ENCODE measurements at places on chromosomes 3 and 15.

DNA sequence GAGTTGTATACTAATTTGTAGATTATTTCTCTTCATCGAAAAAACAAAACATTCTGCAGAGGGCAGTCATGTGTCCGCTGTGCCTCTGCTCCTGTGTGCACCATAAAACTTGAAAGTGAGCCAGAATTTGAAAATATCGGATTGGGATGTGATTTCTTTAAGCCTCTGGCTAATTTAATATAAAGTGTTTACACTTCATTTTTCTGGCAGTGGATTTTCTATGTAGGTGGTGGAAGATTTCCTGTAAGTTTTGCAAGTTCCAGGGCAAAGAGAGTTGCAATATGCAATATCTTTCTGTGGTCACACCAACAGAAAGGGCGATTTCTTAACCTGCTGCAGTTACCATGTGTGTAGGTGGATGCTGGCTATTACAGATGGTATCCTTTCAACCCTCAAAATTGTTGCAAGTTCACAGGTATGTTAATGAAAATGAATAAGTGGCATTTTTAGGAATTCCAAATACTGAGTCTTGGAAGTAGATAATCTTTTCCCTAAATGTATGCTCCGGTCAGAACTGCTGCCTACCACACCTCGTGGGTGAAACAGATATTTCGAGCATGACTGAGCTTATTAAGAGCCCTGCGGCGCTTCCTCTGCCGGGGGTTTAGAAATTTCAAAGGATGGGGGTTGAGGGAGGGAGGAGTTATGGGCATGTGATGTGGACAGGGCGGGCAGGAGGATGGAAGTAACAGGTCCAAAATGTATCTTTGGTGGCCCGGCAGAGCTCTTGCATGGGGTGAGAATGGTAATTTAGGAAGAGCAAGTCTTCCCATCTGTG, 134.0 kb downstream of the PGPEP1L start:
- DNase-seq, result no peak

- no peak for DNase-seq
Observed at GRCh38 chr15:89412905-89413411, 78.3 kb upstream of the POLG start.

GRCh38 chr3:165404357-165405027, 208.3 kb upstream of the SLITRK3 start:
- no peak for DNase-seq

DNA sequence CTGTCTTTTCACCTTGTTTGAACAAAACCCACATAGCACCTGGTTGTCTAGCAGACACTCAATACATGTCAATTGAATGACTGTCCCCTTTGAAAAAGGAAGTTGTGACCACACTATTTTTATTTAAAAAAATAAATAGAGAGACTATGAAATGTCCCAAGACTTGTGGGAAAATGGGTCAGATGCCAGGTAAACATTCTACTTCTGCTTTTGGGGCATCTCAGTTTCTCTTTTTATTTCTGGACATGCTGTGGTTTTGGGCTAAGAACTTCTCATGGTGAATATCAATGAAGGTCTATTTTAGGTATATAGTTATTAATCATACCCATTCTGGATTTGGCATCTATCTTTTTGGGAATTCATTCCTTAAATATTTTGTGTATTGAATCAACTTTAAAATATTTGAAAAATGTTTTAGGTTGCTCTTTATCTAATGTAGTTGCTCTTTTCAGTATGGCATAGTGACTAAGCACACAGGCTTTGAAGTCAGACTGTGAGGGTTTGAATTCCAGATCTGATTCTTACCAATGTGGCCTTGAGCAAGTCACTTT, 4.4 kb downstream of the TMEM45A start:
- no peak for DNase-seq

GRCh38 chr3:55484191-55484689, 2.9 kb downstream of the WNT5A start:
- DNase-seq, result no peak

GRCh38 chr3:81540787-81541186, 220.7 kb downstream of the GBE1 start:
- DNase-seq, result no peak

- no peak for DNase-seq
Observed at GRCh38 chr15:35506272-35506870, 39.6 kb downstream of the DPH6 start.

DNA sequence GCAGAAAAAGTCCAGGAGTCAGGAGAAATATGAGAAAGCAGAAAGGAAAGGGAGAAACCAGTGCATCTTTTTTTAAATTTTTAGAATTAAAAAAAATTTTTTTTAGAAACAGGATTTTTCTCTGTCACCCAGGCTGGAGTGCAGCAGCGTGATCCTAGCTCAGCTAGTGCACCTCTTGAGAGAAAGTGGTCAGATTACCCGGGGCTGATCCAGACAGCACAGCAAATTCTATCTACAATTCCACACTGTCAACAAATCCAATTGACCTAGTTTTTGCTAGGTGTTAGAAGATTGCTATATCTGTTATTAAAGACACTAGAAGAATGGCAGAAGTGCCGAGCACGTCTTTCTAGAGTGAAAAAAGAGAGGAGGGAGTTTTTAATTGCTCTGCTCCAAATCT, 117.3 kb downstream of the RFTN1 start:
- no peak for DNase-seq

DNA sequence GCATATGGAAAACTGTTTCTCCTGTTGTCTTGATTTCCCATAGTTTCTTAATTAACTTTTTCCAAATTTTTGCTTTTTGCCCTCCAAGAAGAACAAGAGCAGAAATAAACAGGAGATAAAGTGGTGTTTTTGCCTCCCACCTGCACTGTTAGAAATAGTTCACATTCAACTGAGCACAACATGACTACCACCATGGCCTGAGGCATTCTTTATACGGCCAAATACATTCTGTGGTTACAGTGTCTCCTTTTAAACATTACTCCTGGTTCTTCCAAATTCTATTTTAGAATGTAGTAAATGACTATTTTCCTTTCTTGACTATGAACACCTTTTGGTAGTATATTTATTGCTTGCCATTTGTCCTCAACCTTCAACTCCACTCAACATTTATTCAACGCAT, 98.5 kb downstream of the LARS2 start:
- no peak for DNase-seq

DNA sequence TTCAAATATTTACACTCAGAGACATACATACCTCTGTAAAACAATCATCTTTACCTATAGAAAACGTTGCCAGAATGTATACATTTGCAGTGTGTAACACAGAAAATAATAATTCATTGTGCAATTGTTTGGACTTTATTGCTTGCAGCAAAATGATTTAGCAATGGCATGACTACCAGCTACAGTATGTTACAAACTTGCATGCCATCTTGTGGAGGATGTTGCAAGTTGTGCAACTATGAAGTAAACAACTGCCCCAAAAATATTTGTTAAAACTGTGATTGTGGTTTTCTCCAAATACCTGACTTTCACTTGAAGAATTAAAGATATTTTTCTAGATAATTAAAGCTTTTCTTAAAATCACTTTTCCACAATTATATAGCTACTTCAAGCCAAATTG, 27.1 kb upstream of the C3orf49 start:
- DNase-seq, result no peak

DNA sequence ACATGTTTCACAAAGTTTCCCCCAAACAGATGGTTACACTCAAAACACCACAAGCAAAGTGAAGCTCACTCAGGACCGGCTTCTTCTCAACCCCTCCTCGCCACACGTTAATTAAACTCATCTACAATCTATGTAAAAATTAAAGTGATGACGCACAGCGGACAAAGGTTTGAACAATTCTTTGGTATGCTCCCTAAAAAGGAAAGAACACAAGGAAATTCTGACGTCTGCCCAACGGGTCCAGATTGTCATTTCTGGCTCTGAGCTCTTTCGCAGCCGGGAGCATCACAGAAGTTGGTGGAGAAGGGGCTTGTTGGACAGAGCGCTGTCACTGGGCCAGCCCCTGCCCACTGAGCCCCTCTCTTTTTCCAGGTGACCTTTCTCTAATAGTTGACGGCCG, 173.7 kb upstream of the CHRNA7 start:
- no peak for DNase-seq

GRCh38 chr3:52313188-52313773, 2.8 kb upstream of the DNAH1 start:
- DNase-seq, result no peak

- DNase-seq, result no peak
Observed at GRCh38 chr3:74623261-74623836, 8.9 kb upstream of the CNTN3 start.

- DNase-seq, result no peak
Observed at GRCh38 chr3:155194973-155195957, 98.2 kb downstream of the STRIT1 start.

DNA sequence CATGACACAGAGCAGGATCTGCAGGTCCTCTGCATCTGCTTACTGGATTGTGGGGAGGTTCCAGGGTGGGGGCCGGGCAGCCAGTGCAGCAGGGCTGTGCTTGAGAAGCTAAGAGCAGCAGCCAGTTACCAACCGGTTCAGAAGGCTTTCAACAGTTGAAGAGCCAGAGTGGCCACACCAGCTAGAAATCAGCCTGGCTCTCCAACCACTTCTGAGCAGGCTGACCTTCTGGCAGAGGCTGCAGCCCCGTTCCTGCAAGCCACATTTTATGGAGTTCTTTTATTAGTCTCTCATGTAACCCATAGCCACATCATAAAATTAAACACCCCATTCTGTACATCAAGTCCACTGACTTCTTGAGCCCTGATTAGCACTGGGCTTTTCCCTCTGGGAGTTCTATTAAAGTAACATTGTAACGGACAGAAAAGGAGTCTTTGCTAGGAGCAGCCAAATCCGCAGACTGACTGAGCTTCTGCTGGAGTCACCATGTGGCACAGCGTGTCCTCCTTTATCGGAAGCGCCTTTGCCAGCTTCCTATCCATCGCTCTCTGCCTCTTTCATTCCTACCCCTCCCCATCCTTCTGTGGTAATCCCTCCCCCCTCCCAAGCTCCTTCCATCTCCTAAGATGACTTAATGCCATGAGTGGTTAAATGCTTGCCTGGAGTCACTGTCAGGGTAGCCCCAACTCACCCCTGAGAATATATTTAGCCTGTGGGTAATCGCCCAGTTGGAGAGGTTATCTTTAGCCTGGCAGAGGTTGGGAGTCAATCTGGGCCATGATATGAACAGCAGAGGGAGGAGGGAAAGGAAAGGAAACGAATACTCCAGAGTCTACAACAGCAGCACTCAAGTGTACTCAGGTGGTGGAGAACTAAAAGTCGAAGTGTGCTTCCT, 138.5 kb upstream of the HES1 start:
- no peak for DNase-seq

DNA sequence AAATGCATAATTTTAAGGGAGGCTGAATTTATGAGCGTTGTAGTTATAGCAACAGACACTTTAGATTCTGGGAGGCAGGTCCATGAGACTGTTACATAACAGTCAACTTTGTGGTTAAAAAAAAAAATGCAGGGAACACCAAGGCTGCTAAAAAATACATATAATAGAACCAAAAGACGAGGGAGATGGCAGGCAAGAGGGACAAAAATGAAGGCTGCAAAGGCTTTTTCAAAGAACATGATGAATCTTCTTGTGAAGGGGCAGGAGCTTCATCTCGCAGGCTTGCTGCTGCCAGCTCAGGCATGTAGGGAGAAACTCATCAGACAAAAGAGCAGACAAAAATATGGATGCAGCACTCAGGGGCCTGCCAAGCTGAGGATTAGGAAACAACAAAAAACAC, 243.9 kb downstream of the SHQ1 start:
- no peak for DNase-seq

- DNase-seq, result peak; percentile 68
Observed at GRCh38 chr3:134308350-134308891, 57.8 kb upstream of the RYK start.

DNA sequence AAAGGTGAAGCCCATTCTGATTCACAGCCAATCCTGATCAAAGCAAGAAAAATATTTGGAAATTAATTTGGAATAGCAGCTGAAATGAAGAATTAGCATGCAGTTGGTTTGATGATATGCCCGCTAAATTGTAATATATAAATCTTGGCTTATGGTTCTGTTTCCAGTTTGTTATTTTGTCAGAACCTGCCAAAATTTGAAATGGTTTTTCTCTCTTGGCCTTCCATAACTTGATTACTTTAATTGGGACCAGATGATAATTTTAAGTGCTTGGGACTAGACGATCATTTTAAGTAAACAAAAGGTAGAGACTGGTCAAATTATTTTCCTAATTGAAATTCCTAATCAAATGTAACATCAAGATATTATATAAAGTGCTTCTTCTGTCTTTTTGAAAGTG, 842.4 kb downstream of the TBL1XR1 start:
- no peak for DNase-seq

GRCh38 chr3:52136513-52136912, 17.7 kb downstream of the POC1A start:
- no peak for DNase-seq

GRCh38 chr3:64454179-64454578, 228.9 kb upstream of the PRICKLE2 start:
- no peak for DNase-seq

DNA sequence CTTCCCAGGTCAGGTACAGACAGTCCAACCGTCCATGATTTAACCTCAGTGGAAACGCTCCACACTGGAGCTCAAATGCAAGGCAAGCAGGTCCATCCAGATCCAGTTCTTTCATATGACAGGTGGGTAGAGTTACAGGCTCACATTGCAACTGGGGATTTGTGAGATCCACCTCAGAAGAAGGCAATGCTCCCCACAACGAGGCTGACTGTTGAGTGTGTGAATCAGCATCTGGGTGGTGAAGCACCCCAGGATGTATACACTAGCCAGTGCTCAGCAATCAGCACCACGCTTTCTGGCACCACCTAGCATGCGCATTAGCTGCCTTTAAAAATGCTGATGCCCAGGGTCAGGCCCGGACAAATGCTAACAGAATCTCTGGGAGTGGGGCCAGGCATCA, 343.5 kb upstream of the ICE2 start:
- no peak for DNase-seq

DNA sequence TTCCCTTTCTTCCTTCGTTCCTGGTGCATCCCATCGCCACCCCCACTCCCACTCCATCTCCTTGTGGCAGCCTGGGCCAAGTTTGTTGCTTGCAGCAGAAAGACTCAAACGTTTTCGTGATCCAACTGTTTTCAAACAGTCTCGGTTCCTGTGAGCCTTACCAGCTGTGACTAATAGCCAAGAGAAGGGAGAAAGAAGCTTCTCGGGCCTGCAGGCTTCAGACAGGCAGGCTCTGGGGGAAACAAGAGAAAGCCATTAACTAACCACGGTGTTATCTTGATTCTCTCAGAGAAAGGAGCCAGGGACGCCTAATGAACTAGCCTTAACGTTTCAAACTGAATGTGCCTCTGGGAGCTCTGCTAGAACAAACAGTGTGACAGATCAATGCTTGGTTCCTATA, 742.0 kb downstream of the NR2F2 start:
- DNase-seq, result no peak

DNA sequence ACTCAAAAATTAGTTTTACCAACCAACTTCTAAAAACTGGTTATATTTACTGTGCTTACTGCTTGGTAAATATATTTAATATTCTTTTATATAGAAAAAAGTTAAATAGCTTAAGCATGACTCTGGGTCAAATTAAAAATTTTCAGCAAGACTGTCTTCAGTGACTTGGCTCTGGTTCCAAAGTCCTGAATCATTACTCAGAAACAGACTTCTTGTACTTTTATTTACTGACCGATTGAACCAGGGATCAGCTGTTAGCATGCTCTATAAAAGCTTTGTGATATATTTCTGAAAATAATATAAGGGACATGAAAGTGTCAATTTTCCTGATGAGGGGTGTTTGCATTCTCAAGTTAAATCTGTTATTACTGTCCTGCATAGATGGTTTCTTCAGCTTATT, 164.3 kb downstream of the MCTP2 start:
- DNase-seq, result no peak
